ENCODE measurements at places on chromosomes 11 and 22.

DNA sequence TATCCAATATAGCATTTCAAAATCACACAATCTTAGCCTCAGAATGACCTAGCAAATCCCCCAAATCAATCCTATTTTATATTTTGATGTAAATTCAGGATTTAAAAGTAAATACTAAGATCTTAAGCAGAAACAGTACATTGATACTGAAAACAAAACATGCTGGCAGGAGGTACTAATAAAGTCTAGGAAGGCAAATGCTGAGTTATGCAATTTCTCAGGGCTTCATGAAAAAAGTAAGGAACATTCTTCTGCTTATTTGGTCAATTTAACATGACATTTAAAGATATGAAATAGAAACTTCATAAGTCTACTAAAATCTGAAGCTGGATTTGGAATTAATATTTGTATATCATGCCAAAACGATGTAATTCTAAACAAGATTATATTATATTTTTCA lies 153.3 kb downstream of the SWAP70 start:
- DNase-seq: no peak

DNA sequence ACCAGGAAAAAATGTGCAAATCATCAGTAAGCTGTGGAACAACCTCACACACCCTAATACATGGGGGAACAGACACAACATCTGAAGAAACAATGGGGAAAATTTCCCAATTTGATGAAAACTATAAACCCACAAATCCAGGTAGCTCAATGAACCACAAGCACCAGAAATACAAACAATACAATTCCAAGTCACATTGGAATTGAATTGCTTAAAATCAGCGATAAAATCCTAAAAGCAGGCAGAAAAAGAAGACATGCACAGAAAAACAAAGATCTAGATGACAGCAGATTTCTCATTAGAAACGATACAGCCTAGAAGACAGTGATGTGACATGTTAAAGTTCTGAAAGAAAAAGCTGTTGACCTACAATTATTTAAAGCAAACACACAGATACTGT lies 32.0 kb downstream of the DGCR2 start:
- no peak for DNase-seq

DNA sequence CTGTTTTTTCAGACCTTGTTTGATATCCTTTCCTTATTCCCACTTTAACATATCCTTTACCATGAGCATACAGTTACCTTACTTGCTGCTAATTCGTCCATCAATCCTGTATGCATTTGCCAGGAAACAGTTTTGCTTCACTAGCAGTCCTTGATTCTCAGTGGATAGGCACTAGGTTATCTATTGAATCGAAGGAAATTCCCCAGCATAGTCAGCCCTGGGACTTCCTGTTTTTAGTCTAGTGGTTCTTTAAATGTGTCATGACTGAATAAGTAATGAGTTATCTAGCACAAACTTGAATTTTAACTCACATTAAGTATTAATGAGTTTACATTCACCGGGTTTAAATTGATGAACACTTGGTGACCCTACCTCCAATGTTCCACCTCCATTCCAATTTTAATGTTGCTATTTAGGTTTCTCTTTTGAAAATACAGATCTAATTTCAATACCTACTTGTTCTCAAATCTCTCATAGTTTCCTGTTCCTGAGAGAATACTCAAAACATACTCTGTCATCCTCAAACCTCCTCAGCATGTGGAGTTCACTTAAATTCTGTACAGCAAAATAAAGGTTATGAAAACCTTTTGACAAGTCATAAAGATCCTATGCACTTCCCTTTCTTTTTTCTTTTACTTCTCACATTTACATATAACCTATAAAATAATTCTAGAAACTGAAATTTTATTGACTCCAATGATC lies 1375.1 kb upstream of the TENM4 start:
- no peak for DNase-seq

- no peak for DNase-seq
These were observed 94.2 kb upstream of the YWHAH start for GRCh38 chr22:31850135-31850534.

DNA sequence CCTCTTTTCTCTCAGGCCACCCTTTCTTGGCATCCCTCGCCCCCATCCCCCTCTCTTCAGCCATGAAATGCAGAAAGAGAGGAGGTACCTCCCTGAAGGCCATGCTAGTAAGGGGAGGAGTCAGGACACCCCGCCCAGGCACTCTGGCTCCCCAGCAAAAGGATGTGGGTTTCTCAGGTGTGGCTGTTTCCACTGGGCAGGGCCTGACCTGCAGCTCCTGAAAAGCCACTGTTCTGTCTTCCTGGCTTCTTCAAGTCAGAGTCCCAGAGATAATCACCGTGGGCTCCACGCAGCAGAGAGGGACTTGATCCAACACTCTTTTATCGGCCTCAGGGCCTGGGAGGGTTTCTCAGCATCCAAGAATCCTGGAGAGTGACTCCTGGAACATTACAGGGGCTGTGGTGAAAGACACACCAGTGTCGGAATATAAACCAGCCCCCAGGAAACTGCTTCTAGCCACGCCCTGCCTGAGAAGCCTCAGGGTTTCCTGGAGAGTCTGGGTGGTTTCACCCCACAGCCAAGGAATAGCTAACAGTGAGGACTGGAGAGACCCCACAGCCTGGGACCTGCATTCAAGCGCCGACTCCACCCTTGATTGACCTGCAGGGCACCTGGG lies 45.7 kb upstream of the TSPAN18 start:
- no peak for DNase-seq

- DNase-seq: no peak
These were observed 26.5 kb downstream of the ARHGEF17 start for GRCh38 chr11:73334384-73335203.

GRCh38 chr11:19426756-19427403 lies 186.1 kb upstream of the E2F8 start:
- no peak for DNase-seq

GRCh38 chr11:119441898-119442243 lies 18.9 kb upstream of the THY1 start:
- no peak for DNase-seq

Measured in NCI-H1436 (cell line).